NCI-H2081 treated with DMSO at 0.1 percent for 48 hours (cell line): ENCODE measurements at places on chromosomes 1 and 21.

GRCh38 chr1:246051909-246052518 lies 455.1 kb downstream of the SMYD3 start:
- DNase-seq = no peak

- no peak for DNase-seq
Observed at GRCh38 chr1:168728473-168729404, at the start of gene DPT. Gene DPT (minus strand): TSS chr1:168729206. CDS start chr1:168729174, 32 bp downstream.

- no peak for DNase-seq
Observed at GRCh38 chr1:67652800-67653199, 32.2 kb upstream of the GADD45A start.

DNA sequence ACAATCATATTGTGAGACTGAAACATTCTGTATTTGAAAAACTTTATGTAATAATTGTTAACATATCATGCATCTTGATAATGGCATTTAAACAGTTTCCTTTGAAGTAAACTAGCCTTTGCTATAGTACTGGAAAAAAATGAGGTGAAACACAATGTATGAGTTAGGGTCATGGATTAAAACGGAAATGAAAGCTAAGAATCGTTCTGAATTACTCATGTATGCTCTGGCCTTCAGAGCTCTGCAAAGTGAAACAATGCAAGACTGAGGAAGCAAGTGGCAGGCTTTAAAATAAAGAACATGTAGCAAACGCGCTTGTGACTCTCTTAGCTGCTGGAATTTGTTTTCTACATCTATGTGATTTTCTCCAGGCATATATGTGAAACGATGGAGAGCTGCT lies 317.1 kb downstream of the DPYD start:
- DNase-seq = no peak

- no peak for DNase-seq
Observed at GRCh38 chr1:236018885-236019453, 45.9 kb downstream of the NID1 start.

DNA sequence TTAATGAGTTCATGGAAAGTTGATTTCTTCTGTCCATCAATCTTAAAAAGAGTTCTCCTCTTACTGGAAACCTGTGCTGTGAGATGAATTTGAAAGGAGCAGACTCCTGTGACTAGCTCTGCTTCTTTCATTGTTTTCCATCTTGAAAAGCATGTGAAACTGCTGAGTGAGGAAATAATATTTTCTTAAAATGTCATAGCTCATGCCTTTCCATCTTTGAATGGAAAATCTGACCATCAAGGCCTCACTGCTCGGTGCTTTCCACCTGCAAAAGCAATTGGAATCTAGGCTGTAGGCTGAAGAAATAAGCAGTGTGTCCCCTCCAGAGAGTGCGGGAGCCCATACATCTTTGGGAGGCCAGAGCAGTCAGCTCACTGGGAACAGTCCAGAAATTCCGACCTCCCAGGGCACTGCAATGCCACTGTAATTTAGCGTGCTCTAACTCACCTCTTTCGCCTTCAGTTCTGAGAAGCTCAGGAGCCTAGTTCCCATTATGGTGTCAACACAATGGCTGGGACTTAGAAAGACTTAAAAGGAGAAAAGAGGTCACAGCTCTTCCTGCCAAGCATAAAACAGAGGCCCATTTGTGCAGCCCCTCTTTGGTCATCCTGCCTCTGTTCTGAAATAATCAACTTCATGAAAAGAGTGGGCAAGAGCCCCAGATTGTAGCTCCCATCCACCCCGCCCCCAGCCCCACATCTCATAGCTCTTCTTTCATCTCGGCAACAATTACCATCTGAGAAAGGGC lies 50.4 kb upstream of the F3 start:
- no peak for DNase-seq
